ENCODE measurements at places on chromosomes 5 and 9.

GRCh38 chr5:103834216-103834615 is 271.6 kb upstream of the NUDT12 start:
- DNase-seq = no peak

DNA sequence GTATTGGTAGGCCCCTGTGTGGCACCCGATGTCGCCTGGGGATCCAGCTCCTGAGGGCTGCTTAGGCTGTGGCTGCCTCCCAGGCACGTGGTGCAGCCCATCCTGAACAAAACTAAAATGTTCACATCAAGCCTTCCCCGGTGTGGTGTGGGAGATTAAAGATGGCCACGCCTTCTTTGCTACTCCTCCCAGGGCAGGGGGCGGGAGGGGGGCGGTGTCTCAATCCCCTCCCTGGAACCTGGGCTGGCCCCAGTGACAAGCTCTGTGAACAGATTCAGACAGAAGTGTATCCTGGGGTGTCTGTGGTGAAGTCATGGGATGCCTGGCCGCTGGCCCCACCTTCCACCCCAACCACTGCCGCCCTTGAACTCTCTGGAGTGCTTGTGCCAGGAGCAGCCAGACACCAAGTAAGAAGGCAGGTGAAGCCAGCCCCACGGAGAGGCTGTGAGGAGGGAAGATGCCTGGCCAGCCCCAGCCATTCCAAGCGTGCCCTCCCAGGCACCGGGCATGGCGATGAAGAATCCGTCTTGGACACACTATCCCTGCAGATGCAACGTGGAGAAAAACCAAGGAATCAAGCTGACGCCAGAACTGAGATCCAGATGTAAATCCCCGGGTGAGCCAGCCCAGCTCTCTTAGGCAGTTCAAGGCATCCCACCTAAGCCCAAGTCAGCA is 75.8 kb downstream of the AK8 start:
- DNase-seq = no peak

- DNase-seq = no peak
These were observed 1.2 kb downstream of the COQ4 start for GRCh38 chr9:128323791-128324190.

- DNase-seq = no peak
These were observed 380.0 kb downstream of the ANXA1 start for GRCh38 chr9:73531658-73532057.

- DNase-seq = no peak
These were observed 181.0 kb upstream of the GHR start for GRCh38 chr5:42242210-42242609.

DNA sequence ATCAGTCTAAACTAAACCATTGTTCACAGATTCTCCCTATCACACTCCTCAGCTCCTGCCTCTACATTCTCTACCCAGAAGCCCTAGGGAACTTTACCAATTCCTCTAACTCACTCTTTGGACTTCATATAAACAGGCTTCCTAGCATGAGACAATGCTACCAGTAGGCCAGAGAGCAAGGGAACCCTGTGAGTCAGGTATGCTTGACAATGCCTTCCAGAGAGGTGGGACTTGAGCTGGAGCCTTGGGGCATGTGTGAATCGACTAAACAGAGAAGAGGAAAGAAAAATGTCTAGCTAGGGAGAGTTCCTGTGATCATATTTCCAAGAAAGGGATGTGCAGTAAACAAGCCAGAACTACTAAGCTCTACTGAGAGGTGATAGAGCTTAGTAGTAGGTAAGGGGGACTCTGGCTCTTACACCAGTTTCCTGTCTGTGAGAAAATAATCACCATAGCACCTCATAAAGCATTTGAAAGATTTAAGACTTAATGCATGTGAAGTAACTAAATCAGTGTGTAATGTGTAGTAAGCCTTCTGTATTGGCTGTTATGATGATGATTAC is 6.4 kb upstream of the RFK start:
- no peak for DNase-seq

GRCh38 chr5:6036006-6036405 is 342.3 kb downstream of the MED10 start:
- no peak for DNase-seq

GRCh38 chr5:77936365-77936693 is 160.2 kb upstream of the TBCA start:
- DNase-seq = no peak

DNA sequence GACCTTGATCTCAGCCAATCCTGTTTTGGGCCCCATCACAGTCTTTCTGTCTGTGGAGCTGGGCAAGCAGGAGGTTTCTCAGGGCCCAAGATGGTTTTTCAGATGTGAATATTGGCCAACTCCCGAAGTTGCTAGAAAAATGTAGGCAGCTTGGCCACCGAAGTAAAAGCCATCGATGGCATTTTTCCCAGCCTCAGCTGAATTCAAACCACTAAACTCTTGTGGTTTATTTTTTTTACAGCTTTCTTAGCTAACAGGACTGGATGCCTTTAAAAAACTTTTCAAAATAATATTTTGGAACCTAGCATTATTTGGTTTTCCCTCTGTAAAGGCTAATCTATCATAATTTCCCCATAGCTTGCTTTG is 102.5 kb upstream of the ERCC6L2 start:
- no peak for DNase-seq

DNA sequence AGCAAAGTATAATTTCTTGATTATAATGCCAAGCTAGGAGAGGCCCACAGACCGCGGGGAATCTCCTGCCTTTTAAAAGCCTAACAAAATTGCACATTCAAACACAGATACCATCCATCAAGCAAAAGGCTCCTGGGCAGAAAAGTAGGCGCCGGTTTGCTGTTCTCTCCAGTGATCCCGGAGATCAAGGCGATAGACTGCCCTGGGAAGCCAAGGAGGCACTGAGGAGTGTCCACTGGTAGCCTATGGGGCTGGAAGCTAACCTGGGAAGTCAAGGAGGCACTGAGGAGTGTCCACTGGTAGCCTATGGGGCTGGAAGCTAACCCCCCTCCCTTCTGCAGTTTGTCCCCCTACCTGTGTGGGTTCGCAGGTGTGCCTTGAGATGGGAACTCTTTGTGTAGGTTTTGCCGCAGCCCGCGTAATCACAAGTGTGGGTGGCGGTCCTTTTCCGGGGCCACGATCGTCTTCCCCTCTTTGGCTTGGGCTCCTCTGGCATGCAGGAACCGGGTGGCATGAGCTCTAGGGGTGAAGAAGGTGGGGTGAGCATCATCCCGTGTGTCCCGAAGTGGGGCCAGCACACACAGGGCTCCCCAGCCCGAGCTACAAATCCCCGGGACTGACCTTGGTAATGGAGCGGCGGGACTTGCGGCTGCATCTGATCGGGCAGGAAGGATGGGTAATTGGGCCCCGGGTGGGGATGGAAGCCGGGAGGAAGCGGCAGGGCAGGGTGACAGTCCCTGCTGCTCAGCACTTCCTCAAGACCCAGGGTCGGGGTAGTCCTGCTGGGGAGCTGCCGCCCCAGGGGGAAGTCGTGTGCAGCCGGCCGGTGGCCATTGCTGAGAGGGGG is 2.7 kb downstream of the KLF4 start:
- DNase-seq = no peak

Data from activated CD8-positive, alpha-beta memory T cell treated with anti-CD3 and anti-CD28 coated beads for 1 hour (primary cell).